ENCODE measurements at places on chromosomes 2 and 18.

GRCh38 chr2:230498506-230499107, 82.6 kb downstream of the SP100 start:
- no peak for DNase-seq

DNA sequence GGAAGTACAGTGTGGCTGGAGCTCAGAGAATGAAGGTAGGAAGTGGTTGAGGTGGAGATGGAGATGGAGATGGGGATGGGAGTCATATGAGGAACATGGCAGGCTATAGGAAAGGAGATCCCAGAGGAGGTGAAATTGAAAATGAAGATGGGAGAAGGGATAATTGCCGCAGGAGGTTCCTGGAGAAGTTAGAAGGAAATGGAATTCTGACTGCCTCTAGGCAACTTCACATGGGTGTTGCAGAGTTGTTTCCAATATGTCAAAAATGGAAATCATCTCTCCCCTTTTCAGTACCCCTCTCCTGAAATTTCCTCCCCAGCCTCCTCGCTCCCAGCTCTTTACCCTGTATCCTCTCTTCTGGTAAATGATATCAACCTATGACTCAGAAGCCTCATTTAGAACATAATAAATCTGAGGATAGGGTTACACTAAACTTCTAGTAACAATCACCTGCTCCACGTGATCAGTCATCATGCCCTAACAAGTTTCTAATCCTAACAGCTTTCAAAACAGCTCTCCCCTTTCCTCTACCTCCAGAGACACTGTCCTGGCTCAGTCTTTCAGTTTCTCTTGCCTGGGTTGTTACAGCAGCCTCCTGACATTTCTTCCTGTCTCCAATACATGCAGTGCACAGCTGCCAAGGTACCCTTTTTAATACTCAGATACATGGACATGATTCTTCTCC, 201.9 kb upstream of the RBMS1 start:
- no peak for DNase-seq

DNA sequence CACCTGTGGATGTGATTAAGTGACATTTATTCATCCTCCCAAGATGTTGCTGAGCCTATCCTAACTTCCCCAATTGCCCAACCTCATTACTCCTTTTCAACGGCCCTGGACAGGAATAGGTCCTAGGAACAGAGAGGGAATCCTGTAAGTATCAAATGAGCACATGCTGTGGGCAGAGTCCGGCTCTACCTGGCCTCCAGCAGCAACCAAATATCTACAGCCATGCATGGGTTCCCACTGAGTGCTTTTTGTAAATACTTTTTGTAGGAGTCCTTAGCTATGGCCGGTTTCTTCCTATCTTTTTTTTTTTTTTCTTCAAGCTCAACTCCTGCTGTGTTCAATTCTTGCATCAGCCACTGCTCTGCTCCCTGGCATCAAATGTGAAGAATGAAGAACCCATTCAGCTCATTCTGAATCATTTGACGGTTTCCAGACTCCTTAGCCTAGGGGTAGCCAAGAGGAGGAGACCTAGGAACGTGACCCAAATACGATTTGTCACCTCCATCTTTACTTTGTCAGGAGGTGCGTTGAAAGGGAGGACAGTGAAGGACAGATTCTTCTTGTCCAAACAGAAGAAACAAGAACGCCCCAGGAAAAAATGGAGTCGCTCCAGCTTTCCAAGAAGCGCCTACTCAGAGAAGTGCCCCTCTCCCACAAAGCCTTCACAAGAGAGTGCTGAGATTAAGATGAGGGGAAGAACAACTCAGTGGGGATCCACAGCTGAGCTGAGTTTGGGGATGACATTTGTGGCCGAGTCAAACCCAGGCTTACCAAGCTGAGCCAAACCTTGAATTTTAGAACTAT, 46.7 kb upstream of the LCLAT1 start:
- no peak for DNase-seq

- no peak for DNase-seq
These were observed at the start of gene ST8SIA5 for GRCh38 chr18:46756559-46757201. TSS of gene ST8SIA5 (minus strand) at chr18:46757053. CDS start at chr18:46756508, 545 bp downstream.

DNA sequence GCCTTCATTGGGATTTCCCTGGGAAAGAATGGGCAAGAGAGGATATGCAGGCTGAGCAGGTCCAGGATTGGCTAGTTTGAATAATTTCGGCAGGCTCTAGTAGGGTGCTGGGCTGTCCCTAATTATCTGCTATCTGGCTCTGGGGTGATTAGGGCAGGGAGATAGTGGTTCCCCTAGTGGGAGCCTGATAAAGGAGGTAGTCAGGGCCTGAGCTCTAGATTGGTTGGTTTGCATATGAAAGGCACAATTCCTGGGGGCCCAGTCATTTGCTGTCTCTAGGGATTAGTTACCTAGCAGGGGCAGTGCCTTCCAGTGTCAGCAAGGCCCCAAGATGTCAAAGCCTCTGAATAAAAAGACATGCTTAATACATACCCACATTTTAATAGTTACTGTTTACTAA, 690.1 kb upstream of the KLHL29 start:
- DNase-seq = no peak

DNA sequence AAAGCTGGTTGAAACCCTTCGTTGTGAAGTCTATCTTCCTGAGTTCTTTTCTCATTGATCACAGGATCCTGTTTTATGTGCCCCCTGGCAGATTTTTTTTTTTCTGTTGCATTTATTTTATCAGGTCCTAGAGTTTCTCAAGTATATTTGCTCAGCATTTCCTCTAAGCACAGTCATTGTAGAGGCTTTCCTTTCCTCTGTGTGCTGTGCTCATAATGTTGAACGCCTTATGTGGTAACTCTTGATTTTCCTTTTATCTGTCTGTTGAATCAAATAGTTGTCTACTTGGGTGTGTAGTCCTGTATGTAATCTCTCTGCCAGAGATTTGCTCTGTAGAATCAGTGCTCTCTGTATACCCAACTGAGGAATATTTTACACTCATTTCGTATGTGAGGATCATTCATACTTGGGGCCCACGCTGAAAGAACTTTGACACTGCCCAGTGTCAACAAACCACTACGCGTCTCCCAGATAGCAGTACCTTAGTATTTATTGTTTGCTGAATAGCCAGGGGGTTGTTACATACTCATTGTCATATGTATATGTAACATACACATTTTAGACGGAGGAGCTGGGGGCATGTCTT, 118.2 kb downstream of the CTNNA2 start:
- no peak for DNase-seq

DNA sequence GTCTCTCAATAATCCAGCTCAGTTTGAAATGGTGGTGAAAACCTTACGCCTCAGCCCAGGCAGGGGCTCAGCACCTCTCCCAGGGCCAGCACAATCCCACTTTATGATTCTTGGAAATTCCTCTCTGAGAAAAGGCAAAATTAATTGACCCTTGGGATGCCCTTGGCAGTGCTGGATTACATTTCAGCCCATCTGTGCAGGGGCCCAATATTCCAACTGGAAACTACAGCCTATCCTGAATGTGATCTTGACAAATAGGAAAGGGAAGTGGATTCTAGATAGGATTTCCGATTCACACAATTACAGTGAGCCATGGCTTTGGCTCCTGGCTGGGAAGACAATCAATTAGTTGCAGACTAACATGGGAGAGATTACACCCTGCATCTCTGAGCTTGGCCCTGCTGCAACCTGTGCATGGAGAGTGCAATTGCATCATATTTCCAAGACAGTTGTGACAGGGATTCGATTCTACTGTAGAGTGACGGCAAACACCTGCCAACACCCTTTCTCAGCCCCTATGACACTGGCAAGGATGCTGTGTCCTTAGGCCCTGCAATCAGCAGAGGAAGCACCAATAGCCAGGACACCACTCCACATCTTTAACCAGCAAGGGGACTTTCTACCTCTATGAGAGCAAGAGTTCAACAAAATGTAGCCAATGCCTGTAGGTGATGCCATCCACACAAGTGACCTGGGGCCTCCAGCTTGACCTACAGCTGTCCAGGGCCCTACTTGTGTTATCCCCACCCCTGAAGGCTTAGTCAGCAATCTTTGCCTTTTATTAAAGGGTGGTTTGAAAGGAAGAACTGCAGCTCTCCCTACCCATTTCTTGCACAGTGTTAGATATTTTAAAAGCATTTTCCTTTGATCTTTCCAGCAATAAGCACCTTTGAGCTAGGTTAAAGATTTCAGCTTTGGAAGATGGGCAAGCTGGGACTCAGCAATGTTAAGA, 187.2 kb upstream of the HS6ST1 start:
- no peak for DNase-seq

DNA sequence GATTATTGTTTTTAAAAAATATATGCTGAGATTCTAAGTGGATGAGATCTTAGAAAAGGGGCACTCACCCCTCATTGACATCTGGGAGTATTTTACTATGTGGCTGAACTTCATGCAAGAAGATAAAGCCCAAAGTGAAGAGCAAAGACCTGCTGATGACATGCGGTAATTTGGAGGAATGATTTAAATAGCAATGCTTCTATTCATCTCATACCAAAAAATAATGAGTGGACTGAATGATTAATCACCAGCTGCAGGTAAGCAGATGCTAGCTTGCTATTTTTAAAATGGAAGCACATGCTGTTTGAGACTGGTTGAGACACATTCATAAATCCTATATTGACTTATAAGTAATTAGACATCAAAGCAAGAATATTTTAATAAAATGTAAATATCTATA, 12.7 kb upstream of the CDK15 start:
- DNase-seq = no peak

DNA sequence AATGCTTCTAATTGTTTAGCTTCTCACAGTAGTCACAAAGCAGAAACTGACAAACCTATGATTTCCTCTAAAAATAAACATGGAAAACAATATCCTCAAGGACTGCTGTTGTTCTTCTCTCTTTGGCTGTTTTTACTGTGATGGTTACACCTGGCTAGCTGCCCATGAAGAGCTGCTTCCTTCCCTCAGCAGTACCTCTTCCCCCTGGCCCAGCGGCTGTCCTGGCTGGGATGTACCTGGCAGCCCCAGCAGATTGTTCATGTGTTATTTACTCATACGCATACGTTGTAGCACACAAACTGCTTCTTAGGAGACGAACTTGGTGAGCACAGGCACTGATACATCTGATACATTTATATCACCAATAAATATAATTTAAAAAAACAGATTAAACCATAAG, 27.4 kb downstream of the NEMP2 start:
- DNase-seq = no peak

- DNase-seq = no peak
These were observed 8.8 kb downstream of the COLEC11 start for GRCh38 chr2:3603536-3604206.

DNA sequence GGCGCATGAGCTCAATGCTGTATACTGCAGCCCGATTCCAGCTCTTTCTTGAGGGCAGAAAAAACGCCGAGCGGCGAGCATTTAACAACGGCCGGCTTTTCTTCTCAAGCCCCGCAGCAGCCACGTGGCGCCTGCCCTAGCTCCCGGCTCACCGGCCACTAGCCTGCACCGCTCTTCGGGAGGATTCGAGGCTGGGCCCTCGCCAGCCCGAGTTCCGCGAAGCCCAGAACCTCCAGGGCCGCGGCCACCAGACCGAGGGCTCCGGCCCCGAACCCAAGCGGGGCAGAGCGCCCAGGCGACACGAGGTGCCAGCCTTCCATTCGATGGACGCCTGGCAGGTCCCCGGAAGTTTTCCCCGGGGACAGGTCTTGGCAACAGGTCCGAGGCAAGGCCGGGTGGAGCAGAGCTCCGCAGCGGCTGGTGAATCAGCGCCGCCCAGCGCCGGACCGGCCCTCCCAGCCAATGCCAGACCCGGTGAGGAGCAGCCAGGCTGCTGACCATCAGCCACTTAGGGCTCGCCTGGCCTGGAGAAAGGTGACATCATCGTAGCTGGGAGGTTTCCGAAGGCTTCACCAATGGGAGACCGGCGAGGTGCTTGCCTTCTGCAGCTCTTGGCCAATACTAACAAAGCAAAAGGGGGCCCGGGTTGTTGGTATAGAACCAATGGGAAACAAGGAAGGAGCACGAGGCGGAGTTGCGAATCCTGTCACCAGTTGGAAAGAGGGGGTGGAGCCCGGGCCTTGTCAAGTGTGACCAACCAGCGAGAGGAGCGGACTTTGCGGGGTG, 552 bp upstream of the MXD1 start:
- DNase-seq = peak; percentile 99

DNA sequence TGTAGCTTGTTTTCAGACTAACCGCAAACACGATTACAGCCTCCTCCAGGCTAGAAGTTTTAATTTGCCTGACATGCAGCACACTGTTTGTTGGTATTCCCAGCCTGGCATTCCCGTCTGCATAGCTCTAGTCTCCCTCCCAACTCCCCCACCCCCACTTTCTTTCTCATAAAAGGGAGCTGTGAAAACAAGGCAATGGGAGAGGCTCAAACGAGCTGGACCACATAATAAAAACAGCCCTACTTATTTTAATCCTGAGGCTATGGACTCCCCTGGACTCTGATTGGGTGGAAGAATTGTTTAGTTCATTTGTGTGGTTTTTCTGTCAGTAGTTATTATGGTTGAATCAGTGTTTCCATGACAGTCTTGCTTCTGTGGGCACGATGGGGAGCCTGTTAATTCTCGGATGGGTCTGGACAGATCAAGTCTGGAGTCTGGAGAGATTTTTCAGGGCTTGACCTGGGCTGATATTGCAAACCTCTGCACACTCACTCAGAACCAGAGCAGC, 1.2 kb downstream of the STON1 start:
- DNase-seq = no peak

GRCh38 chr2:151946899-151947812, 118.9 kb upstream of the ARL5A start:
- peak; percentile 23 for DNase-seq

DNA sequence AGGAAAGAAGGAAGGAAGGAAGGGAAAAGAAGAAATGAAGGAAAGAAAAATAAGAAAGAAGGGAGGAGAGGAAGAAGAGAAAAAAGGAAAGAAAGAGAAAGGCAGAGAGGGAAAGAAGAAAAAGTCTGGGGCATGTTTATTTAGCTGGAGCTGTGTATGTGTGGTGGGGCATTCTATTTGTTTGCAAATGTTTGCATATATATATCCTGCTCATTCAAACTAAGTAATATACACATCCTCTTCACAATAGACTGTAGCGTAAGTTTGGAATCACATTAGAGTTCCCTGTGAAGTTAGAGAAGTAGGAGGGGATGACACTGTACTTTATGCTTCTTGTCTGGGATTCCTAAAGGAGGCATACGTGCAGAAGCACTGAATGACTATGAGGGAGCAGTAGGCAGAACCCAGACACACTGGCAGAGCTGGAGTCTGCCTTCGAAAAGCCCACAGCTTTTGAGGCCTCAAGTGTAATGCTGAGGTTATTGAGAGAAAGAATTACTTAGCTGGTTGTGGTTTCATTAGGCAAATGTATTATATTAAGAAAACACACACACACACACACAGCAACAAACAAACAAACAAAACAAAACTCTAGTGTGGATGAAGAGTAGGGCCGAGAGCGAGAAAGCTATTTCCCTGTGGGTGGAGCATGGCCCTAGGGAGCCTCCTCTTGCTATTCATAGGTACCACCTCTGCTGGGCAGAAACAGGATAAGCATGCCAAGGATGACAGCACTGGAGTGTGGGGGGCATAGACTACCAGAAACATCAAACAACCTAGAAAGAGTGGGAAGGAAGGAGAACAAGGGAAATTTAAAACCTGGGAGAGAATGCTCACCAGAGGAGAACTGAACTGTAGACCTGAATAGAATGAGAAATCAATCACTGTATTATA, 905.1 kb upstream of the NXPH2 start:
- no peak for DNase-seq

GRCh38 chr18:74935434-74935833, 273.5 kb downstream of the PTGR3 start:
- no peak for DNase-seq
